Colonic mucosa (tissue), 4 donors: ENCODE measurements at places on chromosomes 6 and 20. TPM values are rescaled to one million over a fixed set of nuclear protein-coding genes. Genes with fewer than 3 reads are reported as not detected.

GRCh38 chr6:128482642-128483041 lies 37.8 kb downstream of the PTPRK start:
- DNase-seq: no peak

DNA sequence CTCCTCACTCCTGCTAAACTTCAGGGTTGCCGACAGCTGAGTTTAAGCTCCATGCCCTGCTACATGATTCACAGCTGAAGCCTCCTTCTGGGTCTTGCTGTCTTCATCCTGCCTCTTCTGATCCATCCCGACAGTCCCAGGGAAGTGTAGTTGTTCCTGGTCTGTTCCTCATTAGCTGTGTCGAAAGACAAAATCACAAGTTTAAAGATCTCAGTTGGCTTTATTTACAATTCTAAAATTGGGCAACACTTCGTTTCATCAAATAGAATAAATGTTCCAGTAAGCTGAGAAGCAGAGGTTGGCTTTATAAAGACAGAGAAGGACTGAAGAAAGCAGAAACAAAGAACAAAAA lies 4.1 kb upstream of the SLC2A10 start:
- DNase-seq: no peak

DNA sequence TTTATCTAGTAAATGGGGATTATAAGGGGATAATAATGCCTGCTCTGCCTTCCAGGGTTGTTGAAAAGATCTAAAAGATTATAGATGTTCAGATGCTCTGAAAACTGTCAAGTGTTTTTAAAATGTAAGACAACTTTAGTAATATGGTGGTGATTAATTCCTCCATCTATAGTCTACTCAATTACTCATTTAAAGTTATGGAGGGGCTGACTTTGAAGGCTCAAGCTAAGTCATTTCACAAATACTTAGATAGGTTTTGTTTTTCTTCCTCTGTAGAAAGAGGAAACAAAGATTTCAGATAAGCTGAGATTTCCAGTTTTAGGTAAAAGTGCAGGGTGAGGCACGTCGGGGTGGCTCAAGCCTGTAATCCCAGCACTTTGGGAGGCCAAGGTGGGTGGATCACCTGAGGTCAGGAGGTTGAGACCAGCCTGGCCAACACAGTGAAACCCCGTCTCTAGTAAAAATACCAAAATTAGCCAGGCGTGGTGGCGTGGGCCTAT lies 50.5 kb upstream of the PIM1 start:
- no peak for DNase-seq

DNA sequence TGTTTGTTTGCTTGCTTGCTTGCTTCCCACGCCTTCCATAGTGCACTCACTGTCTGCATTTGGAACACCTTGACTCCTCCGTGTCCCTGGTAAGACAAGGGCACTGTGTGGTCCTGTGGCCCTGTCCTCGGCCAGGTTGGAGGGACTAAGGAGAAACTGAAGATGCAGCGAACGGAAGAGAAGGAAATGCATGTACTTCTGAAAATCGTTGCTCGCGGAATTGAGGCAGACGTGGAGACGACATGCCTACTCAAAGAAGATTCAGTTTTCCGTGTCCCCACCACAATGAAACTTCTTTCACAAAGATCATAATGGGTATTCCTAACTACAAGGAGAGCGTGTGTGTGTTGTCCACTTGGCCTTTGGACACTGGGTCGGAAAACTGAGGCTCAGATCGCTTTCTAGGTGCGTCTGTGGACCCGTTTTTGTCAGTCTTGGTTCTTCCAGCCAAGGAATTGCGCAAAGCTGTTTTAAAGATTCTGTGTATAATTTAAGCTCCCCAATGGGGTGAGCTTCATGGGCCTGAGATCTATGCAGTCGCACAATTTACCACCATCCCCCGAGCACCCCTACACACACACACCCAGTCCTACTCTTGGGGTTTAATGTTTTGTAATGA lies 120.4 kb upstream of the ZNF184 start:
- no peak for DNase-seq

DNA sequence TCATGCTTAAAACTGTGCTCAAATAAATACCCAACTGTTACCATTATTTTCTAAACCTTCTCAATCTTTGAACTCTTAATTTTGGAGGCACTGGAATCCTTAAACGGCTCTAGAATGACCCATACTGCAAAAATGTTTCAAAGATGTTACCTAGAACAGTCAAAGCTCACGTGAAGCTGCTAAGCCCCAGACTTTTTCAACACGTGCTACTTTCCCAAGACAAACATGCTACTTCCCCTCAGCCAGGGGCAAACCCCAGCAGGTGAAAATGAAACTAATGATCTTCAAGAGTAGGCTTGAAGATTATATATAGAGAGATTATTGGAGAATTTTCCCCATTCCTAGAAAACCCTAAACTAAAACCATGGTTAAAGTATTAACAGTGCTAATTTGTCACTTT lies 28.1 kb downstream of the HUS1B start:
- no peak for DNase-seq

GRCh38 chr6:11368760-11369159 lies 136.3 kb upstream of the NEDD9 start:
- DNase-seq: no peak

GRCh38 chr6:46175446-46175845 lies 4.7 kb upstream of the ENPP5 start:
- no peak for DNase-seq

- DNase-seq: no peak
Observed at GRCh38 chr6:2194643-2195042, 50.8 kb downstream of the GMDS start.

- DNase-seq: no peak
Observed at GRCh38 chr6:105212587-105212986, 32.8 kb upstream of the POPDC3 start.

- no peak for DNase-seq
Observed at GRCh38 chr6:333379-334002, 41.2 kb downstream of the DUSP22 start.

DNA sequence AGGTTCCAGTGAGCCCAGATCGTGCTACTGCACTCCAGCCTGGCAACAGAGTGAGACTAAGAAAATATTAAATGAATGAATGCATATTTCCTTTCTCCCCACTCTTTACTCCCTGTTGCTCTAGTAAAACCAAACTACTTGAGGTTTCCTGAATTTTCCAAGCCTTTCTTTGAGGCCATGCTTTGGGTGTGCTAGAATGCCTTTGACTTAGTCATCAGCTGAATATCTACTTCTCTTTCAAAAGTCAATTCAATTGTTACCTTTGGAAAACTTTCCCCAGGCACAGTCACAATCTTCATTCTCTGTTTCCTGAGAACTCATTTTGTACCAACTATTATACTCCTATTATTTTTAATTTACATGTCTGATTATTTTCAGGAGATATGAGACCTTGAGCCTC lies 27.5 kb upstream of the CEP85L start:
- no peak for DNase-seq

GRCh38 chr6:161189891-161190290 lies 84.0 kb downstream of the AGPAT4 start:
- DNase-seq: no peak

GRCh38 chr6:111941686-111942330 lies 68.6 kb upstream of the FYN start:
- no peak for DNase-seq

GRCh38 chr6:49666930-49667757 lies 30.5 kb upstream of the RHAG start:
- no peak for DNase-seq

DNA sequence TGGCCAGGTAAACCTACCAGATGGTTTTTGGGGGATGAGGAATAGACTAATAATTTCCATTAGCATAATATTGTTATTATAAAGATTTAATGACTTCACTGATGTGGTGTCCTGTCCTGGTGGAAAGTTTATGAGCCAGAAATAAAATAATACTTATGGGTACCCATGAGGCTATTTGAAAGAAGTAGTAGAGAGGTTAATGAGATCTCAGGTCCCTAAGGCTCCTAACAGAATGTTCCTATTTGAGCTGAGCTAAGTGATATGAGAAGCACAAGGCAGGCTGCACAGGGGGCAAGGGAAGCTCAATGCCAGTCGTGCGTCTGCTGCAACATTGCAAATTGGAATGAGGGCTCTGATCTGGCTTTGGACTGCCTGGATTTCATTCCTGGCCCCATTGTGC lies 174.1 kb downstream of the BMP2 start:
- DNase-seq: no peak

- no peak for DNase-seq
Observed at GRCh38 chr6:47440719-47441118, 36.9 kb upstream of the CD2AP start.

- no peak for DNase-seq
Observed at GRCh38 chr6:906920-907319, 214.0 kb upstream of the EXOC2 start.

DNA sequence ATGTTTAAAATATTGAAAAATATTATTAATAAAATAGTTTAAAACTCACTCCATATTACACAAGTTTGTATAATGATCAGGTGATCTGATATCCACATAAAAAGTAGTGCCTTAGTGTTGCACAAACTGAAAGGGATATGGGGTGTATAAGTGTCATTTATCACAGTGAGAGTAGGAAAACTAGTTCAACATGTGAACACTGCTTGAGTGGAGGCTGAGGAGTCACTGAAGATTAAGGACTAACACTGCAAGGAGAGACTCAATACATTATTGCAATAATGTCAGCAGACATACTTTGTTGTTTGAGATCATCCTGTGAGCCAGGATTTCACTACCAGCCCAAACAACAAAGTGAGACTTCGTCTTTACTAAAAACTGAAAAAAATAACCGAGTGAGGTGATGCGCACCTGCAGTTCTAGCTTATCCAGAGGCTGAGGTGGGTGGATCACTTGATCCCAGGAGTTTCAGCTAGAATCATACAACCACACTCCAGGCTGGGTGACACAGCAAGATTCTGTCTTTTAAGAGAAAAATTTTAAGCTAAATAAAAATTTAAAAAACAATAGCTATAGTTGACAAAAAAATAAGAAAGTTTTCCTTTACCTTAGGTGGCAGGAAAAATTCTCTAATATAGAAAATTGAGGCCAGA lies 2.4 kb upstream of the KHDC1L start:
- no peak for DNase-seq

DNA sequence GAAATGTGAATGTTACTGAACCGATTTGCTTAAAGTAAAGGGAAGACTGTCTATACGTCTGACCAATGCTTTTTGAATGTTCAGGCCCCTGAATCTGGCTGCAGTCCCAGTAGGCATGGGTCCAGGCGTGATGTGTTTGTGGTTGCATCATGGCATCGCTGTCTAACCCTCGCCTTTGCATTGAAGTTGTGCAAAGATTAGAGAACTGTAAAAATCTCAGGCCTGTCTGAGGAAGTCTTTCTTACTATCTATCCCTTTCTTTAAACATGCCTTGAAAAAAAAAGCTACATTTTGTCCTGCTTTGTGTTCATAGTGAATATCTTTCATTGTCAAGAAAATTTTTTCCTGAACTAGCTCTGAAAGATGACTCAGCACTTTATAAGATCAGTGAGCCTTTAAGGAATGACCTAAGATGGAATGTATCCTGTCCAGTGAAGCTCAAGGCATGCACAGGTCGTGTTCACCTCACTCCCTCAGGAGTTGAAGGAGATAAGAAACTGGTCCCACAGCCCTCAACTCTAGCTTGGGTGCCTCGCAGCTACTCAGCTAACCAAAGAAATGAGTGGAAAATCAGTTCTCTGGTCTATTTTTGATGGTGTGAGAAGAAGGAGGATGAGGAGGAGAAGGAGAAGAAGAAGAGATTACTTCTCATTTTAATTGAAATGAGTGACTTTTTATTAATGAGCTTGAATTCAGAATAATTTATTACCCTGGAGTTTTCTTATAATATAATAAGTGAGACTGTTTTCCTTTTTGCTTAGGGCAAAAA lies 48.6 kb downstream of the TPD52L1 start:
- DNase-seq: peak; percentile 78

DNA sequence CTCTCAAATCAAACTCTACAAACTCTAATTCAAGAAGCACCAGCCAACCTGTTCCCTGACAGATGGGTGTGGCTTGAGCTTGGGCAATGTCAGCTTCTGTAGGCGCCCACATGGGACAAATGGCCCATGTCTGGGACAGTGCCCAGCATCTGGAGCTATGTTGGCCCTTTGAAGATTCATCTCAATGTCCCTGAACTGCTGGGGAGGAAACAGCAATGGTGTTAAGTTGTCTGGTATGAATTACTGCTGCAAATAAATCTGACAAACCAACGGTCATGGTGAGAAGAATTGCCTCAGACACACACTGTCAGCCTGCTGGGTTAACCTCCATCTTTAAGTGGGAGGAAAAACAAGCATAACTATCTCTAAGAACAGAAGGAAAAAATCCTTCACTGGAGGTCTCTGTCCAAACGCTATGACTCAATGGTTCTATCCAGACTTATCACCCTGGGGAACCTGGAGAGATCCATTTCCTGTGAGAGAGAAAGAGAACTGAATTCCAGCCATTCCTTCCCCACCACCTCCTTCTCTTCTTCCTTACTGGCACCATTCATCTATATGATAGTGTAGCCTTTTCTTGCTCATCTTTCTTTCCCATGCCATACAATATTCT lies 274.9 kb downstream of the CDH26 start:
- no peak for DNase-seq

- no peak for DNase-seq
Observed at GRCh38 chr6:21189759-21190158, 403.8 kb upstream of the SOX4 start.

DNA sequence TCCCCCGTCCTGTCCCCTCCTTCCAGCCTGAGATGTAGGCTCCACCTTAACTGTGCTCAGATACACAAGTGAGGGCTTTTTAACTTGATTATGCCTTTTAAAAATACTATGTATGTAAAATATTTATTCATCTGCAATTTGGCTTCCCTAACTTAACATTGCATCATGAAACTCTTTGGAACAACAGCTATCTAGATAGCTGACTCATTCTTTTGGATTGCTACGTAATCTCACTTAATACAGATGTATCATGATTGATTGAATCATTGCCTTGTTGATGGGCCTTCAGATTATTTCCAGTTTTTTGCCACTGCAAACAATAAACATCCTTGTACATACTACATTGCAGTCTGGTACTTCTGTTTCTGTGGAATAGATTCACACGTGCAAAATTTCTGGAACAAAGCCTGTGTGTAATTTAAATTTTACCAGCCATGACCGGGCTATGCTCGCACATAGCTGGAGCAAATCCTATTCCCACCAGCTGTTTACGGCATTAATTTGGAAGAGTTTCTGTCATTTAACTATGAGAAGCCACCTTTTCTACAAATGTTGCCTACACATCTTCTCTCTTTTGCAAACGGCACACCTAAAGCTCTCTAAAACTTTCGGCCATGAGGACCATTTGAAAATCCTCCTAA lies 6.5 kb downstream of the PRND start:
- no peak for DNase-seq

Gene PPP1R18
- total RNA-seq: 8.3 TPM

Gene LY6G5C
- 2.8 TPM for total RNA-seq

Gene CD40
- total RNA-seq: 4.4 TPM

Gene PAK5
- not detected for total RNA-seq

Gene GHRH
- not detected for total RNA-seq

Gene RXRB
- total RNA-seq: 33.4 TPM

Gene ATP6V1G2
- 0.57 TPM for total RNA-seq

Gene CTAGE9
- not detected for total RNA-seq

Gene EDN1
- 9.5 TPM for total RNA-seq

Gene RIN2
- total RNA-seq: 82.0 TPM

Gene C20orf202
- total RNA-seq: 0.19 TPM

Gene CRISP3
- total RNA-seq: not detected

Gene CTCFL
- total RNA-seq: not detected

Gene PABPC1L
- total RNA-seq: 36.3 TPM

Gene TTBK1
- 1.0 TPM for total RNA-seq

Gene ZBTB46
- total RNA-seq: 3.2 TPM
